ENCODE measurements at places on chromosomes 2 and 18.

DNA sequence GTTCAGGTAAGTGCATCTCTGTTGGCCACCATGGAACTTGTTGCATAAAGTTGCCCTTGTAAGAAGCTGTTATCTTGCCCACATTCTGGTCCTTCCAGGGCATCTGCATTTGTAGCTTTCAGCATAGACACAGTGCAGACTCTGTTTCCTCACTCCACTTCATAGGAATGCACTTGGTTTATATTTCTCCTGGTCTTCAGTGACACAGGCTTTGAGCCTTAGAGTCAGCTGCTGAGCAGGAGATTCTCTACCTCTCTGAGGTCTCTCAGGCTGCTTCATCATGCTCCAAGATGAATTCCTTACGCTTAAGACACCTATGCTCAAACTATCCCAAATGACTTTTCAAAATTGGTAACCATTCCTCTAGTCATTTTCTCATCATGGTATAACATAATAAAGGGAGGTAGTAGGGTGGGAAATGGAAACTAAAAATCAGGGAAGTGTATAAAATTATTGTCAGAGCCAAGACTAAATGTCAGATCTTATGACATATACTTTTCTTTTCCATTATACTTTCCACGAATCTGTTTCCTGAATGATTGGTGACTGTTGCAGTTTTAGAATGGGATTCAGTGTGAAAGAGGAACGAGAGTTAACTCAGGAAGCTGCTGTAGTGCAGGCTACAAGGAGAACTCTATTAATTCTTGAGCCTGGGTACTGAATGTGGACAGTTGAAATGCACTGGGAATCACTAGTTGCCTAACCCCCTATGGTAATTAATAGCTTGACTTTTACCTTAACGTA is 72.0 kb downstream of the GALNT1 start:
- DNase-seq = no peak

- DNase-seq = no peak
These were observed 234.0 kb downstream of the EIPR1 start for GRCh38 chr2:3143602-3144001.

DNA sequence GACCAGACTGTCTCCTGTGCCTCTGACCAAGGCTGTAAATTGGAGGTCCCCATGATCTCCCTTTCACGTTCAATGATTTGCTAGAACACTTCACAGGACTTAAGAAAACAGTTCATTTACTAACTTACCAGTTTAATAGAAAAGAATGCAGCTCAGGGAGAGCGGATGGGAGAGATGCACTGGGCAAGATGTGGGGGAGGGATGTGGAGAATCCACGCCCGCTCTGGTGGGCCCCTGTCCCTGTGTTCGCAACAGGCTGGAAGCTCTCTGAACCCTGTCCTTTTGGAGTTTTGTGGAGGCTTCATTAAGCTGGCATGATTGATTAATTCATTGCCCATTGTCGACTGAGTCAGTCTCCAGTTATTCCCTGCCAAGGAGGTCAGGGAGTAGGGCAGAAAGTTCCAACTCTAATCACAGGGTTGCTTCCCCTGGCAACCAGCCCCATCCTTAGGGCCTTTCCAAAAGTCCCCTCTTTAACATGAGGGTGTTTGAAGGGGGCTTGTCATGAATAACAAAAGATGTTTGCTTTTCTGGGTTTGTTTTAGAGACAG is 257.1 kb downstream of the ACKR3 start:
- DNase-seq = no peak

DNA sequence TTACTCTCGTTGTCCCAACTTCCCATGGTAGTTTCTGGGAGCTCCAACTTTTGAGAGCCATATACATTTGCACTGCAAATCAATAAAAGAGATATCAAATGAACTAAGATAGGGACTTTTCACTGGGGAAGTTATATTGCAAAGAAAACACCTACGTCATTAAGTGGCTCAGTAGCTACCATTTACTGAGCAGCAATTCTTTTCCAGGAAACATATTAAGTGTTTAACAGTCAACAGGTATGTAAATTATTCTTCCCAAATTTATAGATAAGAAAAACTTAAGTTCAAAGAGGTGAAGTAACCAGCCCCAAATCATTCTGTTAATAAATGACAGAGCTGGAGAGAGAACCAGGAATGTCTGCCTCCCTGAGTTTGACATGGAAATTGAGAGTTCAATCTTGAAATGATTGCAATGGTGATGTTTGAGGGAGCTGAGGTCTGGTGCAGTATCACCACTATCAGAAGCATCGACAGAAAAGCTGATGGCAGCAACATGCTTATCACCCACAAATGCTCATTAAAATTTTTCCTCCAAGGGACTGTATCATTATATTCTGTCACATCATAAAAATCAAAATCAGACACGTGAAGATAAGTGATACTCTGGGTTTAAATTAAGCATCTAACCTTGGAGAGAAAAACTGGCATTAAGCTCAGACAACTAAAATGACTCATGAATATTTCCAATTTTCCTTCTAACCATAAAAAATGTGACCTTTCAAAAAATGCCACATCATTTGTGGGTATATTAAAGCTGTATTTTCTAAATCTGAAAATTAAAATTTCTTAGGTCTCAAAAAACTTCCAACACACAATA is 43.4 kb downstream of the GAREM1 start:
- no peak for DNase-seq

GRCh38 chr2:1300284-1300683 is 113.0 kb upstream of the TPO start:
- no peak for DNase-seq

GRCh38 chr2:166361351-166362153 is 14.2 kb downstream of the SCN9A start:
- DNase-seq = peak; percentile 16
